Esophagus muscularis mucosa (tissue), 4 donors: ENCODE measurements at places on chromosomes 6 and 20. TPM values are rescaled to one million over a fixed set of nuclear protein-coding genes. Genes with fewer than 3 reads are reported as not detected.

SIRPB2 gene
- total RNA-seq = 4.7 TPM

OPRM1 gene
- 0.66 TPM for total RNA-seq

RBPJL gene
- not detected for total RNA-seq

SCUBE3 gene
- 3.3 TPM for total RNA-seq

ADGRF5 gene
- total RNA-seq = 17.0 TPM

SOBP gene
- 27.8 TPM for total RNA-seq

QRSL1 gene
- 9.1 TPM for total RNA-seq

RNF144B gene
- total RNA-seq = 12.8 TPM

DDO gene
- 0.66 TPM for total RNA-seq

DNA sequence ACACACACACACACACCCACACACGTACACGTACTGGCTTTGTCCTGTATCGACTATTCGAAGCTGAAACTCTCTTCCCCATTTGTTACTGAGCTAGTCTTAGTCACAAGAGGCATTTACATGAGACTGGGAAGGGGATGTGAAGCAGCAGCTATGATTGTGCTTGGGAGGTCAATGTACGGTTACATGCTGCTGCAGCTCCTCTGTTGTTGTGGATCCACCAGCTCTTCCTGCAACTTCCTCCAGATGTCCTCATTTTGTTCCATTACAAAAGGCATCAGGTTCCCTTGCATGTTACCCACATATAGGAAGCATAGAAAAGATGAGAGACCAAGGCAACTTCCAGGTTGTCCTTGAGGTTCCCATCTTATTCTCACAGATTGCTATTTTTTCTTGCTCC lies 612.4 kb upstream of the IMPG1 start:
- no peak for DNase-seq

DNA sequence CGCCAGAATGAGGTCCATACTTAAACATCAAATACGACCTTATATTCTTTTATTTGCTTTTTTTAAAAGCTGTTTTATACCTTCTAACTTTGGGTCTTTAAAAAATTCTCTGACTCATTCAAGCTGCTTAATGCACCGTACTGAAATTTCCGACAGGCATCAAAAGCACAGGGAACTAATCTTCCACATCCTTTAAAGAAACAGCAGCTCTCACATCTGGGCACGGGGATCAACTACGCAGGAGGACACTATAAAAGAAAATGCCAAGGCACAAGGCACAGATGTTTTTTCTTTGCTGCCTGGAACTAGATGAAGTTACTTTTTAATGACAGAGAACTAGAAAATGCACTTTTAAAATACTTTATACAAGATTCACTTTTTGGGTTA lies 112.4 kb upstream of the ARG1 start:
- DNase-seq = peak; percentile 26

GRCh38 chr20:50528804-50529351 lies 18.7 kb downstream of the PTPN1 start:
- DNase-seq = no peak

DNA sequence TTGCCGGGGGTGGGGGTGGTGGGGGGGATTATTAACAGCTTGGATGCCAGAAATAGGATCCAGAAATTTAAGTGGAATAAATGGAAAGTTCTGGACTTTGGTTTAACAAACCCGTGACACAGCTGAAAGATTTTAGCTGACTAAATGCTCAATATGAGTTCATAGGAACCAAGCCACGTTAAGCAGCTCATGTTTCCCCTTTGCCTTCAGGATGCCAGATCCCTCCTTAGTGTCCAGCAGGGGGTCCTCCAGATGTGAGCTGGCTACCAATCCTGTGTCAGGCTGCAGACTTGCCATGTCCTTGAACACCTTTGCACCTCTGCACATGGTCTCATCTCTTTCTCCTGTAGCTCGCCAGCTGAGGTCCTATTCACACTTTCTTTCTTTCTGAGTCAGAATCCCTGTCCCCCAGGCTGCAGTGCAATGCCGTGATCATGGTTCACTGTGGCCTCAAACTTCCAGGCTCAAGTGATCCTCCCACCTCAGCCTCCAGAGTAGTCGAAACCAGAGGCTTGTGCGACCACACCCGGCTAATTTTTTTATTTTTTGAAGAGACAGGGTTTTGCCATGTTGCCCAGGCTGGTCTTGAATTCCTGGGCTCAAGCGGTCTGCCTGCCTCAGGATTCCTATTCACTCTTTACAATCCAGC lies 133.3 kb upstream of the ARMC2 start:
- no peak for DNase-seq

GRCh38 chr6:85576476-85576875 lies 17.2 kb downstream of the SNX14 start:
- no peak for DNase-seq

DNA sequence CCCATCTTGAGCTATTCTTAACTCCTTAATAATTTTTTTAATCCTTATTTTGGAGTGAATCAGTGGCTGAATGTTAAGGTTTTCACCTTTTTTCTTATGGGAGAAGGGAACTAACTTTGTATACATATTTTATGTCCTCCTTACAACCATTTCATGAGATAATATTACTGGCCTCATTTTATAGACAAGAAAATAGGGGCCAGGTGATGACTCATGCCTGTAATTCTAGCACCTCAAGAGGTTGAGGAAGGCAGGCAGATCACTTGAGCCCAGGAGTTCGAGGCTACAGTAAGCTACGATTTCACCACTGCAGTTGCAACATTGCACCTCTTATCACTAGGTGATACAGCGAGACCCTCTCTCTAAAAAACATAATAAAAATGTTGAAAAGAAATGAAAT lies 128.7 kb downstream of the TMEM242 start:
- DNase-seq = no peak

DNA sequence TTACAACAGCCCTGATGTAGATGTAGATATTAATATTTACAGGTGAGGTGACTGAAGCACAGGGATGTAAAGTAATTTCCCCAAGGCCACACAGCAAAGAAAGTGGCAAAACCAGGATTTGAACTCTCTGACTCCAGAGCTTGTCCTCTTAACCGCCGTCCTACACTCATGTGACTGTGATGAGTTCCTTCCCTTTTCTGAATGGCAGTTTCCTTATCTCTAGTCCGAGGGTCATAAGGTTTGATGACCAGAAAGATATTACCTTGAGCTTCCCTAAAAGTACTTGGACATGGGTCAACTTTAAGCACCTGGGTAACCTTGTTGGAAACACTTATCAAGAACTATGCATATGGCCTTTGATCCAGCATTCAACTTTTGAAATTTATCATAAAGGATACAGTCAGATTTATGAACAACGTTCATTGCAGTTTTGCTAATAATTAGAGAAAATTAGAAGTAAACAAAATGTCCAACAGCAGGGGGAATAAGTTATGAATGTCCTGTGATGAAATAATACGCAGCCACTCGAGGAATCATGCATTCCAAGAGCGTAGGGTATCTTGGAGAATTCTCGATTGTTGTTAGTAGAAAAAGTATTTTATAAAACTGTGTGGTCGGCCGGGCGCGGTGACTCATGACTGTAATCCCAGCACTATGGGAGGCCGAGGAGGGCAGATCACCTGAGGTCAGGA lies 2.3 kb upstream of the TLDC2 start:
- no peak for DNase-seq

GRCh38 chr20:5080384-5080877 lies 39.3 kb downstream of the PCNA start:
- DNase-seq = no peak

- DNase-seq = no peak
Observed at GRCh38 chr6:4486568-4487315, 289.5 kb upstream of the CDYL start.

GRCh38 chr20:5835871-5836270 lies 85.7 kb downstream of the SHLD1 start:
- DNase-seq = no peak

- no peak for DNase-seq
Observed at GRCh38 chr6:81697559-81697958, 54.9 kb downstream of the TENT5A start.

GRCh38 chr6:157715728-157716164 lies 107.3 kb upstream of the SNX9 start:
- DNase-seq = no peak

- no peak for DNase-seq
Observed at GRCh38 chr6:139522511-139523220, 148.2 kb upstream of the CITED2 start.

DNA sequence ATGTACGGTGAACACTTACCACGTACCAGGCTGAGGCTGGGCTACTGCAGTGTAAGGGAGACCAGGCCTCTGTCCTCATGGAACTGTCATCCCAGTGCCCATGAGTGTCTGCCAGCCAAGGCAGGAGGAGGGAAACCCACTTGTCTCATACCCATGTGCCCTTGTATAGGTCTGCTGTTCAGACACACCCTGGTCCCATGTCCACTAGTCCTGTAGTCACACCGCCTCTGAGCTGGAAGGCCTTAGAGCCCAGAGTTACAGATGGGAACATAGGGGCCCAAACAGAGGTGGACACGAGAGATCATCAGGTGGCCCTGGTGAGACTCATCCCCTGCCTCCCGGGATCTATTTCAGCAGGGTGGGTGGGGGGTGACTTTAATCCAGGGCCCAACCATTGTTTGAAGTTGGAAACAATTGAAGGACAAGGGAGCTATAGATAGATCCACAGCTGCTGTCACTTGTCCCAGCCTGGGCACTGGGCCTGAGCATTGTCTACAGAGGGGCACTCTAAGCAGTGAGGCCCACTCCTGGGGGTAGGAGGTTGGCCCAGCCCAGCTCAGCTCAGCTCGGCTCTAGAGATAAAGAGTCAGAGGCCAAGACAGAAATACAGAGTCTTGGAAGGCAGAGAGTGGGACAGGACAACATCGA lies 14.6 kb downstream of the MYH7B start:
- no peak for DNase-seq

GRCh38 chr20:34956041-34956458 lies 382 bp downstream of the MYH7B start:
- DNase-seq = no peak

DNA sequence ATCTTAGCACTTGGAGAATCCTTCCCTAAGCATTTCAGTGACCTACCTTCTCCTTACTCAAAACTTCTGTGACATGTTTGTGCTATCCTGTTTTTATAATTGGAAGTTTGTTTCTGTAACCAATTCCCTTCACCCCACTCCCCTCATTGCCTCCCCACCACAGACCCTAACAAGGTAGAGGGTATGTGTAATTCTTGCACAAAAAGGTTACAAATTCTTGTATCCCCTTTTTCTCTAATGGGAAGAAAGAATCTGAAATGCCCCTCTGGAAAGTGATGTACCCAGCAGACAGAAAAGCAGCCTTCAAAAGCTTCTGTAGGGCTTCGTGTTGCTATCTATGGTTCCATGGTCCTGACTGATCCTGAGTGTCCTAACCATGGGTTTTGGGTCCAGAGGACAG lies 111.7 kb upstream of the TMEM170B start:
- peak; percentile 7 for DNase-seq

GRCh38 chr6:11650711-11651110 lies 113.2 kb downstream of the TMEM170B start:
- DNase-seq = no peak

- DNase-seq = no peak
Observed at GRCh38 chr20:63284981-63285524, 7.9 kb upstream of the COL20A1 start.

- DNase-seq = peak; percentile 57
Observed at GRCh38 chr6:82953871-82954270, 111.8 kb downstream of the UBE3D start.

DNA sequence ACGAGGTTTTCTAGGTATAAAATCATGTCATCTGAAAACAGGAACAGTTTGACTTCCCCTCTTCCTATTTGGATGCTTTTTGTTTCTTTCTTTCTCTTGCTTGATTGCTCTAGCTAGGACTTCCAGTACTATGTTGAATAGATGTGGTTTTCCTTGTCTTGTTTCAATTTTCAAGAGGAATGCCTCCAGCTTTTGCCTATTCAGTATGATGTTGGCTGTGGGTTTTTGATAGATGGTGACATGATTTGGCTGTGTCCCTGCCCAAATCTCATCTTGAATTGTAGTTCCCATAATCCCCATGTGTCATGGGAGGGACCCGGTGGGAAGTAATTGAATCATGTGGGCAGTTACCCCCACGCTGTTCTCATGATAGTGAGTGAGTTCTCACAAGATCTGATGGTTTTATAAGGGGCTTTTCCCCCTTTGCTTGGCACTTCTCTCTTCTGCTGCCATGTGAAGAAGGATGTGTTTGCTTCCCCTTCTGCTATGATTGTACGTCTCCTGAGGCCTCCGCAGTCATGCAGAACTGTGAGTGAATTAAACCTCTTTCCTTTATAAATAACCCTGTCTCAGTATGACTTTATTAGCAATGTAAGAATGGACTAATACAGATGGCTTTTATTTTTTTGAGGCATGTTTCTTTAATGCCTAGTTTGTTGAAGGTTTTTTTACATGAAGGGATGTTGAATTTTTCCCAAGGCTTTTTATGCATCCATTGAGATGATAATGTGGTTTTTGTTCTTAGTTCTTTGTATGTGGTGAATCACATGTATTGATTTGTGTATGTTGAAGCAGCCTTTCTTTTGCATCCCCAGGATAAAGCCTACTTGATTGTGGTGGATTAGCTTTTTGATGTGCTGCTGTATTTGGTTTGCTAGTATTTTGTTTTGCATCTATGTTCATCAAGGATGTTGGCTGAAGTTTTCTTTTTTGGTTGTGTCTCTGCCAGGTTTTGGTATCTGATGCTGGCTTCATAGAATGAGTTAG lies 239.1 kb downstream of the THBS2 start:
- DNase-seq = no peak

- DNase-seq = no peak
Observed at GRCh38 chr6:31874836-31875572, 3.8 kb downstream of the SLC44A4 start.

GRCh38 chr20:37987602-37988290 lies 45.5 kb downstream of the TTI1 start:
- DNase-seq = no peak

- no peak for DNase-seq
Observed at GRCh38 chr6:140108167-140108566, 733.7 kb upstream of the CITED2 start.

DNA sequence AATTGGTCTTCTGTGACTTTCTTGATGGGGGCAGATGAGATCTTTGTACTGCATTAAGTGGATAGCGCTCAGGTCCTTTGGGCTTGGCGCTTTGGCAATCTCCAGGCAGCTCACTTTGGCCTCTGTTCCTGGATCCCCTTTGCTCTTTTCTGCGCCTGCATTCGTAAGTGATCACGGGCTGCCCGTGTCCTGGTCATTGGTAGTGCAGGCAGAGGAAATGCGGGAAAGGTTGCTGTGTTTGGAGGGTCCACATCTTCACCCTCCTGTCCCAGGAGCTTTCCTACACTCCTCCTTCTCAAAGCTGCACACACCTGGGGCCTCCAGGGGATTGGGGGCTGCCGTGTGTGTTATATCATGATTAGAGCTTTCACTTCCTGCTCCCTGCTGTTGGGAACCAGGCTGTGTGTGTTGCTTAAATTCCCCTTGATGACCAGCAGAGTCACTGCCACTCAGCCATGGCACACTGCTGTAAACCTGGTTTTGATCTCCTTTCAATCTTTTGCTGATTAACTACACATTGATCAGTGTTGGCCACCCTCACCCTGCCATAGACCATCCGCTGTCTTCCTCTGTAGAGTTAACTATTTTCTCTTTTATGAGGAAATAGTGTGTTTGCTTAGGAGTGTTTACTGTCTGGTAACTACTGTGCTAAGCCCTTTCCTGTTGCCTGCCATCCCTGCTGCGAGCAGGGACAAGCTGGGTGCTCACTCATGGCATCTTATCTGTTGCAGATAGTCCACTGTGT lies 13.0 kb upstream of the SNHG17 start:
- no peak for DNase-seq
